Stimulated activated CD8-positive, alpha-beta memory T cell treated with anti-CD3 and anti-CD28 coated beads, Interleukin-15, amount 100 ng/mL, for 48 hours (primary cell): ENCODE measurements at places on chromosomes 4 and X.

DNA sequence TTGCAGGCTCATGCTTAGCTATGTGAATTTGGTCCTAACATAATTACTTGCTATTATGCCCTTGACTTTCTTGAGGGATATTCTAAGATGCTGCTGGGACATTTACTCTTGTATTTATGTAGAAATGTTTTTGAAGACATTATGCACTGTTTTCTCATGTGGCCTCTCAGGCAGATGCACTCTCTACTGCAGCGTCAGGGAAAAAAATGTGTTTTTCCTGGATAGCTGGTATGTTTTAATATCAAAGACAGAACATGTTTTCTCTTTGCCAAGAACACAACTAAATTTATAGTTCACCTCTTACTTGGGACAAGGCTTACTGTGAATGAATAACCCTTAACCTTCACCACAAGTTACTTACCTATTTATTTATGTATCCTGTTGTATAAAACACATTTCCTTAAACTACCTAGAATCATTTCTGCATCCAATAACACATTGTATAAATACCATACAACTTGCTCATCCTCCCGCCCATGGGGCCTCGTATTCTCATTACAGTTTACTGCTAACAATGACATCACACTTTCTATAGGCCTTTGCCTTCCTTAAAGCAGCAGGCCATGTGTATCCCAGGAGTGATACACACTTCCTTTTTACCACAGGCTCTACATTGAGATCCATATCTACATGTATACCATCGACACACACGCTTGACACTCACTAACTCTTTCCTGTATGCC is 178.7 kb downstream of the SLIT2 start:
- DNase-seq: no peak

DNA sequence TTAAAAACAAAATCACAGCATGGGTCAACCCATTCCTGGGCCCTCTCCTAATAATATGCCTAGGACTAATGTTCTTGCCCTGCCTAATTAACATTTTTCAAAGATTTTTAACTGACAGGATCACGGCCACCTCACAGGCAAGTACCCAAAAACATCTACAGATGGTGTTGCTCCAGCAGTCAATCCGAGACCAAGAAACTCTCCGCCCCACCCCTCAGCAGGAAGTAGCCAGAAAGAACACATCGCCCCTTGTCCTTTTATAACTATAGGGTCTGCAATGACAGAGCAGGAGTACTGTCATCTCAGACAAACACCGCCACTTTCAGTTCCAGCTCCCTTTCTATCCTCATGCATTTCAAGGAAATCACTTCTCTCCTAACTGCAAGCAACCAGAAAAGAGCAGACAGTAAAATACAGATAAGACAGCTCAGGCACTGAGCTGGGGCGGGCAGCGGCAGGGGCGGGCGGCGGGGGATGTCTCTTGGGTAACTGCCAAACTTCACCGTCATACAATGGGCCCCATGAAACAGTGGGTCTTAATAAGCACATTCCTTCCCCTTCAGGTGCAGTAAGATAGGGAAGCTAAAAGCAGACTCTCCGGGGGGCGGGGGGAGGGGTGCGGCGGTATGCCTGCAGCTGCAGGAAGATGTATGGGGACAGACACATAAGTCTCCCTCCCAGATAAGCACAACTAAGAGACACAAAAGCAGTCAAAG is 67.4 kb downstream of the ZNF182 start:
- DNase-seq: no peak

DNA sequence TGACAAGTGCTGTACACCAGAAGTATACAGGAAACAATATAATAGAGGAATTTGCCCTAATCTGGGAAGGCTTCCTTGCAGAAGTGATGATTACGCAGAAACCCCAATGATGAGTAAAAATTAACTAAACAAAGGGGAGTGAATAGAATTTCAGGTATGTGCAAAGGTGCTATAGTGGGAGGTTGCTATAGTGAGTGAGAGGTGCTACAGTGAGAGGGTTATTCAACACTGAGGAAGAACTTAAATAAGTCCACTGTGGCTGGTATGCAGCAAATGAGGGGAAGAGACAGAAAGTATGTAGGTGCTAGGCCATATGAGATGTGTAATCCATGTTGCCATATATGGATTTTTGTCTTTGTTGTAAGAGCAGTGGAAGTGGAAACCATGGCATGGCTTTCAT is 69.5 kb downstream of the TRIM2 start:
- no peak for DNase-seq

DNA sequence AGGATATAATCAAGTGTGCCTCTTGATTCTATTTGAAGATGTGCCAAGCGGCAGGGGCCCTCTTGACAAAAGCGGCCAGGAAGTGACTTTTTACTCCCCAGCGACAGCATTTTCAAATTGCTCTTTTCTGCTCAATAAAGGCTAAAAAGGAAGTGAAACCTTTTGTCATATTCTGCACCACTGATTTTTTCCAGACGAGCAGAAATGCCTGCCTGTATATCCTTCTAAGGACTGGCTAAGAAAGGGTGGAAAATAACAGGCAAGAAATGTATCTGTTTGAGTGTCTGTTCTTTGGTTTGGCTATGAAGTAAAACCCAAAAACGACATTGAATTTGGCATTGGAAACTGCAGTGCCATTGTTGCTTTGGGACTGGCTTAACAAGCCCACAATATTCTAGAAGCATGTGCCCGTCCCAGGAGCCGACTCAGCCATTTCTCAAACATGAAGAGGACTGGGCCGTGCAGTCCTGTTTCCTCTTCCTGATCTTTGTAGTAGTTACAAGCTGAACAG is 25.4 kb downstream of the TMSB4X start:
- DNase-seq: no peak

GRCh38 chr4:98627531-98628257 is 30.7 kb downstream of the TSPAN5 start:
- no peak for DNase-seq

GRCh38 chr4:112861691-112862674 is 187.5 kb upstream of the ANK2 start:
- no peak for DNase-seq

DNA sequence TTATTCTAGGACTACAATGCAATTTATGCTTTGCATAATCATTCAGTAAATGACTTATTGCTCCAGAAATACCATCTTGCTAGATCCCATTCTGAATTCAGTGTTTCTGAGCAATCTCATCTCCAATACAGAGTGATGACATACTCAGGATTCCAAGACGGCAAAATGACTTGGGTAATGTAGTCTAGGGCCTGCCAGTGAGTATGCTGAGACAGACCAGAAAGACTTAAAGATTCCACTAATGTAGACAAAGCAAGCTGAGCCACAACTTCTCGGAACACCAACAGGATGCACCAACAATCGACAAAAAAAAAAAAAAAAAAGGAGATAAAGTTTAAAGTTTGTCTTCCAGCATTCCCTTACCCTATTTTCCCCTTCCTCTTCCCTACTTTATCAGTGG is 919 bp upstream of the SEC24B start:
- DNase-seq: no peak

DNA sequence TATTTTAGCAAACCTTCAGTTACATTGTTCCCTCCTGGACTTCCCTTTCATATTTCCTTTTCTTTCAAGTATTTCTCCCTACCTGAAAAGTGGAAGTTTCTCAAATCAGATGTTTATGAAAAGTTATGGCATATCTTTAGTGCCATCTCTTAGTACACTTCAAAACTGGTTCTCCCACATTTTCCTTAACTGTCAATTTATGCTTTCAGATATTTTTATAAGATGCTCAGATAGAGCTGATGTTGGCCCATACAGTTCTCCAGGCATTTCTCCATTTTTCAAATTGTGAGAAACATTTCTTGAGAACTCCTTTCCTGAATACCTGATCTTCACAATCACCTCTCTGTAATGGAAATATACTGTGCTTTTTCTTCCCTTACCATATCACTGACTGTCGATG is 32.5 kb upstream of the AP1AR start:
- DNase-seq: no peak

GRCh38 chr4:8073206-8073863 is 85.3 kb downstream of the ABLIM2 start:
- DNase-seq: no peak

DNA sequence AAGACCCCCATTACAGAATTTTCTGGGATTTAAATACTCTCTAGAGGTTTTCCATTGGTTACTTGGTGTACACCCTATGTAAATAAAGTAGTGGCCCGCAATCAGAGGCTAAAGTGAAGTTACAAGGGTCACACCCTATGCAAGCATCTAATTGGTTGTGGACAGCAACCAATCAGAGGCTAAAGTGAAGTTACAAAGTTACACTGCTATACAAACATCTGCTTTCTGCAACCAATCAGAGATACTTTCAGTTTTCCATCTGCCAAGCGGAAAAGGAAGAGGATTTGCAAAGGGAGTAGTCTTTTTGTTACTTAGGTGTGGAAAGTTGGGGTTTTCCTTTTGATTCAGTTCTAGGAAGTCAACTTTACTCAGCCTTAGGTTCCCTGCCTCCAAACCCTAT is 2.0 kb upstream of the ATRX start:
- DNase-seq: no peak

DNA sequence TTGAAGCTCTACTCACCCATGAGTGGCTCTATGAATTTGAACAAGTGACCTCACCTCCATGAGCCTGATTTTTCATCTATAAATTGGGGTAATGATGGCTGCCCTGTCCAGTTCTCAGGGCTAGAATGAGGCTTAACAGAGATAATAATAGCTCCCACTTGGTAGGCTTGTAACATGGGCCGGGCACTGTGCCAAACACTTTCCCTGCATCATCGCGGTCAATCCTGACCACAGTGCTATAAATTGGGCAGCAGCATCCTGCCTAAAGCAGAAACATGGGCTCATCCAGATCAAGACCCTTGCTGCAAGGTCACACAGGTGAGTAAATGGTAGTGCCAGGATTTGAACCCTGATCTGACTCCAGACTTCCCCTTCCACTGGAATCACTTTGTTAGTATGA is 12.8 kb downstream of the APLN start:
- no peak for DNase-seq

DNA sequence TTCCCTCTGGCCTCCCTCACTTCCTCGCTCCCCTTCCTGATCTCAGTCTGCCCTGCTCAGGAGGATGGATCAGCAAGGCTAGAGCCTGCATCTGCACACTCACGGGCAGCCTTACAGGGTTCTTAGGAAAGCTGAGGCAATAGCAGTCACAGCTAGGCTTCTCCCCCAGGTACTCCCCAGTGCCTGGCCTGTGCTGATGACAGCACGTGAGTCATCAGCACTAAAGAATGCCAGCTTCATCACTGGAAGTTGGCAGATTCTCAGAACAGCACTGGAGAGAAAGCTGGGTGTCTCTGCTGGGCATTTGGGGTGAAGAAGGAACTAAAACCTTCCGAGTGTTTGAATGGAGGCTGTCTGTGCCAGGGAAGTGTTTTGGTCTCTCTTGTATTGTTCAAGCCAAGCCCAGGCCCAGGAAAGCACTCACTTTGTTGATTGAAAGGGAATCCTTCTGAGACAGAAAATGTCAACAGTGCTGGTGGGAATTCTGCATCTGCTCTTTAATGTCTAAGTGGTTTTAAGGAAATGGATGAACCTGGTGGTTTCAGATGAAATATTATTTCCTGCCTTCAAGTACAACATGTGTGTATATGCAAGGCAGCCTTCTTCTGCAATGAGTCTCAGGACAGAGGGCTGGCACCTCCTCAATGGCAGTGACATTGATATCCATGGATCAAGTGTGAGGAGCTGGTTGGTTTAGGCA is 73.0 kb upstream of the SCOC start:
- DNase-seq: no peak

GRCh38 chrX:1242891-1243402 is 25.7 kb upstream of the CSF2RA start:
- peak; percentile 41 for DNase-seq

DNA sequence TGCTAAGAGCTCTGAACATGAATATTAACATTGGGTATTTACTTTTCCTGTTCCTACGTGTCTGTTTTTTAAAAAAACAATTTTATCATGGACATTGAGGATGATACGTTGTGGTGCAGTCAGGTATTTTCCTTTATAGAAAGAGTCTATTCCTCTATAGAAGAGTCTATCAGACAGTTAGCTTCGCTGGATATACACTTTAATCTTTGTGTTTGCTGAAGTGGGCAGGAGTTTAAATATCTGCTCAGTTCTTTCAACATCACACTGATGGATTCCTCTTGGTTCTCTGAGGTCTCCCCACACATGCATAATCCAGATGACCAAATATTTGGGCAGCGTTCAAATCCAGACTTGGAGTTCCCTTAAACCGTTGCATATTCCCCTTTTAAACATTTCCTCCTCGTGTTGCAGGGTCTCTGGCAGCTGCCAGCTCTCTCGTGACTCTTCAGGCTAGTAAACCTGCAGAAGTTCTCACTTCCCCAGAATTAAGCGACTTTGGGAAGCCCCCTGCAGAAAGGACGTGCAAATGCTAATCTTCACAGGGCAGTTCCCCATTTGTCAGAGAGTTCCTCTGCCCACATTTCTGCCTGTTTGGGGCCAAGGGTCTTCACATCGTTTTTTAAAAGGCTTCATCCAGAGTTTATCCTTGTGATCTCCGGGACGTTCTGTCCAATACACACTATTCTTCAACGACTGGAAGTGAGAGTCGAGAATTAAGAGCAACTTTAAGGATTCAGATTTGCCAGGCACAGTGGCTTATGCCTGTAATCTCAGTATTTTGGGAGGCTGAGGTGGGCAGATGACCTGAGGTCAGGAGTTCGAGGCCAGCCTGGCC is 20.5 kb upstream of the DHRSX start:
- no peak for DNase-seq

GRCh38 chr4:7981738-7982394 is 42.2 kb upstream of the AFAP1 start:
- DNase-seq: no peak
